Fibroblast of skin of right quadriceps (primary cell): ENCODE measurements at places on chromosomes 2 and 18.
A peak's percentile ranks its signal among the peaks of the same experiment; 100 is the strongest.

DNA sequence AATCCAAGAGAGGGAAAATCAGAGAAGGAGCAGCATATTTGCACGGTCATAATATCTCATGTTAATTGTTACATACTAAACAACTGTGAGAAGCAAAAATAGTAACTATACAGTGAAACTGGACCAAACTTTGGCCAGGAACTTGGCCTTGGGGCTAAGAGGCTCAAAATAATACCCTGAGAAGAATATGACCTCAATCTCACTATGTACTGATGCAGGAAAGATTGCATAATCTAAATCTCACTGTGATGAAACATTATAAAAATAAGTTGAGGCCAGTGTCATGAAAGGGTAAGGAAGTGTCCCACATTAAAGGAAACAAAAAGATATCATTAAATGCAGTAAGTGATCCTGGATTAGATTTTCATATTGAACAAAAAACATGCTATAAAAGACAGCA is 36.5 kb downstream of the ZRANB3 start:
- no peak for DNase-seq

GRCh38 chr2:43032213-43033015 is 194.0 kb downstream of the ZFP36L2 start:
- no peak for DNase-seq

DNA sequence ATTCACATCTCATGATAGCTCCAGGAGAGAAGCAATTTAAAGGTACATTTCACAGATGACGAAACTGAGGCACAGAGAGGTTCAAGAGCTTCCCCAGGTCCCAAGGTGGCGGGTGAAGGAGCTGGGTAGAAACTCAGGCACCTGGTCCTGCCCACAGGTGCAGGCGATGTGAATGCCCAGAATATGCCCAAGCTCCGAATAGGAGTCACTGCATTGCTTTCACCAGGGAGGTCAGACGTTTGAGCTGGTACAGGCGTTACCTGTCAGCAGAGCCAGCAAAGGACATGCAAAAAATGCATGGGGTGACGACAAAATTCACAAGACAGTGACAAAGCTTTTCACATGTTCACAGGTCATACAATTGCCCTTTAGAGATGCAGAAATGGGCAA is 247.9 kb downstream of the HDAC4 start:
- DNase-seq: no peak

DNA sequence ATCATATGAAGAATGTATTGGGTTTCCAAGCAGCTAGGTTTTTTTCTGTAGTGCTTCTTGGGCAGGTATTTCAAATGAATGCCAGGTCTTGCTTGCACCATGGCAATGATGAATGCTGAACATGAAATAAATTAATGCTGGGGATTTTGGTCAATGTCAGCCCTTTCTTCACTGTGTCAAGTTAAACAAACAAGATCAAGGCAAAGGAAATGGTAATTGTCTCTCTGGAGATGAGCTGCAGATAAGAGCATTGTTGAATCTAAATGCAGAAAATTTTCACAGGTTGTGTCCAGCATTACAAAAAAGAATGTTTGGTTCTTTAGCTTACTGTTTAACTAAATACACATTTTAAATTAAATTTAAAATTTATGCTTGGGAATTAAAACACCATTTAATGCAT is 144.3 kb downstream of the GPD2 start:
- DNase-seq: no peak

- no peak for DNase-seq
Measured at GRCh38 chr2:227430639-227431038, 41.3 kb upstream of the AGFG1 start.

DNA sequence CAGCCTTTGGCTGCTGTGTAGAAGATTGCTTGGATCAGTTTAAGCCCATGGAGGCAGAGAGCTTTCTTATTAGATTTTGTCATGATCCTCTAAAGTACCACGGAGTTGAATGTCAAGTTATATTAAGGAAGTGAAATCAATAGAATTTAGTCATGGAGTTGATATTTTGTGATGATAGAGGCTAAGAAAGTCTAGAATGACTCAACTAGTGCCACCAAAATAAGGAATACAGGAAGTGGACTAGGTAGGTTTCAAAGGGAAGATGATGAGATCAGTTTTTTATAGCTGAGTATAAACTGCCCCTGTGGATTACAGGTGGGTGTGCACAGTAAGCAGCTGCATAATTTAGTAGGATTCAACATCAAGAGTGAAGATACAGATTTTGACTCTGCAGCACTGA is 25.2 kb downstream of the FBXO36 start:
- no peak for DNase-seq

DNA sequence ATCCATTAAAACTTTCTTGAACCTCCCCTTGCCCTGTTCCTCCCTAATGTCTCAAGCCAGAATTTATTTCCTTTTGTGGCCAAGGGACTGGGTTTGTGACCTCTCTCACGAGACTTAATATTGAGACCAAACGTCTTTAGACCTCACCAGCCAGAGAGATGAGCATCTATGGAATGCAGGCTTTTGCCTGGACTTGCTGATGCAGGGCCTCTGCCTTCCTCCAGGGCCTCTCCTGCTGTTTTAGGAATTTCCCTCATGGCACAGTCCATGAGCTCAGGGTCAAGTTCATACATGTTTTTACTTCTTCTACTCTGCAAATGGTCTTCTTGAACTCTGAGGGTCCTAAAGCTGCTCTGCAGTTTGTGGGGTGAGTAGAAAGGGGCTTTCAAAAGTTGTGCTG is 22.3 kb downstream of the IL1B start:
- peak; percentile 52 for DNase-seq

DNA sequence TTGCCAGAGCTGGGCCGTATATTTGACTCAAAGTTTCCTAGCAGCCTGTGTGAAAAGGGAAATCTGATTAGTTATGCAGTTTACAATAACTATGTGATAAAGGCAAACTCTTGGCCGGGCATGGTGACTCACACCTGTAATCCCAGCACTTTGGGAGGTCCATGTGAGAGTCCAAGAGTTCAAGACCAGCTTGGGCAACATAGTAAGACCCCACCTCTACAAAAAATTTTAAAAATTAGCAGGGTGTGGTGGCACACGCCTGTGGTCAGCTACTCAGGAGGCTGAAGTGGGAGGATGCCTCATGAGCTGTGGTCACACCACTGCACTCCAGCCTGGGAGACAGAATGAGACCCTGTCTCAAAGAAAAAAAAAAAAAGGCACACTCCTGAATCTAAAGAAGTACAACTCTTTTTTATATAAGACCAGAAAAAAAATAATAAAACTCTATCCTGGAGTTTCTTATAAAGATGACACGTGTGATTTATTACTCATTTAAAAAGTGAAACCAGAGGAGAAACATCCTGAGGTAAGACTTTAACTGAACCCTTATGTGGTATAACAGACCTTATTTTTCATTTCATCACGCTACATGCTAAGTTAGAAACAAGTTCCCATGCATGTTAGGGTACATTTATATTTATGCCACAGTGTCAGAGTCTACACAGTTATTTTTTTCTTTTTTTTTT is 32.6 kb upstream of the KCMF1 start:
- peak; percentile 57 for DNase-seq

GRCh38 chr18:59219672-59220163 is at the start of gene GRP:
GRP (plus strand) TSS chr18:59220158; CDS start chr18:59220266, 108 bp downstream.
- no peak for DNase-seq

- no peak for DNase-seq
Measured at GRCh38 chr2:119160361-119160990, 1.9 kb upstream of the C1QL2 start.

DNA sequence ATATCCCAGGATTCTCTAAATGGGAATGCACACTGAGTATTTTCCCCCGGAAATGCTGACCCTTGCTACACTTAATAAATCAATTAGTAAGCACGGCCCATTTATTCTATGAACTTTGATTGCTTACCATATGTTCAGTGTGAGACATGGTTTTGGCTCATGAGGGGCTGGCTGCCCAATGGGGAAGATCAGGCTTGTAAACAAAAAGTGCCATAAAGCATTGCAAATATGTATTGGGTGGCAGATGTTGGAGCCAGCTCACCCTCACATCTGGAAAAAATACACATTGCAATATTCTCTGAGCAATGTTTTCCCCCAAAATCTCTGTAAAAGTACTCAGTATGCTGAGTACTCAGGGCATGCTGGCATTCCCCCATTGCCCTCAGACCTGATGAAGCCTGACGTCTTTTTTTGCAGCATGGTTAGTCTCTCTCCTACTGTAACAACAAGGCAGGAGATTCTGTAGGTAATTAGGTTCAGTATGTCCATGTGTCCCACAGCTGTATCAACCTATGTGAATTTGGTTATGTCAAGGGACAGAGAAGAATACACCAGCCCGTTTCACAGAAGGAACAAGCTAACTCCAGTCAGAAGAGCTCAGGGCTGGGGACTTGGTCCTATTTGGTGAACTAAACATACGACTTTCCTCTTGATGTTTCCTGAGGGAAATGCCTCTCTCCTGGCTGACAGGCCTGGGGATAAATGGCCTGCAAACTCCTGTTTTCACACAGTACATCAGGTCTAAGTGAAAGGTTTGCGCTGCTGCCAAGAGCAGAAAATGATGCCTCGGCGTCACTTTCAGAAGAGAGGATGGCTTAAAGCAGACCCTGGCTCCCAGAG is 202.4 kb downstream of the INSIG2 start:
- peak; percentile 45 for DNase-seq

DNA sequence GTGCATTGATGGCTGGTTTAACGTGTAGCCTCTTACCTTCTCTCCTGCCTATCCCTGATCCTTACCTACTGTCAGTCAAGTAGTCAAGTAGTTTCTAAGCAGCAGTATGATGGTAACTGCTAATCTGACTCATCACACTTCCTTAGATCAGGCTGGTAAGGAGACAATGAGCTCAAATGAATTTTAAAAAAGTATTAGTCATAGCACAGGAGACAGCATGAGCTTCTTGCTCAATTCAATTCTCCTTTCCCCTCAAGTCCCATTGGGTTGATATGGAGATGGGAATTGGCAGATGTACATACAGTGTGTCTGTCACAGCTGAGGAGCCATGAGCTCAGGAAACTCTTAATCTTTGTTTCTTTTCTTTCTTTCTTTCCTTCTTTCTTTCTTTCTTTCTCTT is 799.7 kb downstream of the LRP1B start:
- peak; percentile 87 for DNase-seq

DNA sequence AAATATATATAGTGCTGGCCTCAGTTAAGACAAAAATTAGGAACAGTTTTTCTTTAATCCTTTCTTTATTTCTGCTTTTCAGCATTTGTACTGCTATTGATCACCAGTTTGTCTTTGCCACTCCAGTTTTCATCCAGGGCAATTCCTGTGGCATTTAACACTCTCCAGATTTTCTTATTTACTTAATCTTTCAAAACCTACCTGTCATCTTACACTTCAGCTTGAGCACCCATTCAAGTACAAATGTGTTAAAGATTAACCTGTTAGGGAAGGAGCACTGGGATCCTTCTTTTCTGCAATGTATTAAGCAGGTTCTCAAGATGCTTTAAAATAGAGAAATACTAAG is 101.8 kb upstream of the SCN1A start:
- no peak for DNase-seq

DNA sequence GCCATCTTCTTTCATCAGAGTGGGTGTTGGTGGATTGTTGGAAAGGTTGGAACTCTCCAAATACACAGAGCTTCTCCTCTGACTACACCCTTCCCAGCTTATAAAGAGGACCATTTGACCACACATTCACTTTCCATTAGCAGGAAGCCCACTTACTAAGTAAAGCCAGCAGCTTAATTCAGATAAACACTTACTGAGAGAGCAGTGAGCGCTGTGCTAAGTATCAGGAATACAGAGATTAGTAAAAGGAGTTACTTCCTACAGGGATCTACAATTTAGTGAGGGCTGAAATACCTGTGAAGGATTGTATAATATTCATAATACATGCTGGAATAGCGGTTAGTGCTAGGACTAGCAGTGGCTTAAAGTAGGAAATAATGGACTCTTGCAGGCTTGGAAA is 343.0 kb downstream of the NYAP2 start:
- DNase-seq: no peak

- DNase-seq: peak; percentile 87
Measured at GRCh38 chr2:28291811-28292440, 100.7 kb upstream of the FOSL2 start.

DNA sequence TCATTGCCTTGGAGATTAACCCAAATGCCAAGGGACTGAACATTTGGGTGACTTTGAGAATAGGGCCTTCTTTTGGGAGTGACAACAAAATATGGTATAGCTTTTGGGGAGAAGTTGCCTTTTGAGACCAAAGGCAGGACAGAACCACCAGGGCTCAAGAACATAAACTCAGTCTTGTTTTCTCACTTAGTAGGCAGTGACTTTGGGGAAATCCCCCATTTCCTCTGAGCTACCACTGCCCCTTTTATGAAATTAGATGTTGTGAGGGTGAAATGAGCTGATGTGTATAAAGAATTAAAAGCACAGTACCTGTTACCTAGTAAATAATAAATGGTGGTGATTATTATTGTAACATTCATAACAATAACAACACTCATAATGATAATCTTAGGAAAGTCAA is 36.5 kb downstream of the GPD2 start:
- DNase-seq: no peak

DNA sequence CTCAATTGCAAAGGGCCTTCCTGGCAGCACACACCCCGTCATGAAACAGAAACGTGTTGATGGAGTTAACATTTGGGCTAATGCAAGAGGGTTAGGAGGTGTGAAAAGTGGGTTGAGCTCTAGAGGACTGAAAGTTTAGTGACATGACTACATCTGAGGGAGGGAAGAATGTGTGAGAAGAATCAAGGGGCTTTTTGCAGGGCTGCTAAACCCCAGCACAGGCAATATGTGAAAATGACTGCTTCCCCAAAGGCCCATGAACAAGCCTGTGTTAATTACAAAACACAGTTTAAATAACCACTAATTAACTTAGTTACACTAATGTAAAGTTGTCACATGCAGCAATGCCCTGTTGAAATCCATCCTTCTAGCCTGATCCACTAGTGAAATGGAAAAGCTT is 63.4 kb upstream of the PEX13 start:
- DNase-seq: no peak

DNA sequence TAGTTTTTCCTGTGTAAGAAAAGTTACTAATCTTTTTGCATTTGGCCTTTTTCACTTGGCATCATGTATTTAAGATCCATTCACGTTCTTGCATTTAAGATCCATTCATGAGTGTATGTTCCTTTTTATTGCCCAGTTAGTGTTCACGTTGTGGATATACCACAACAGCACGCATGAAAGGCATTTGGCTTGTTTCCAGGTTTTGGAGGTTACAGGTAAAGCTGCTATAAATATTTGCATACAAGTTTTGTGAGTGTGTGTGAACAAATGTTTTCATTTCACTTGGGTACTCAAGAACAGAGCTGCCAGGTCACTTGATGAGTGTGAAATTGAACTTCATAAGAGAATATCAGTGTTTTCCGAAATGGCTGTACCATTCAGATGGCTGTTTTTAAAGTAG is 121.2 kb downstream of the CCBE1 start:
- no peak for DNase-seq

DNA sequence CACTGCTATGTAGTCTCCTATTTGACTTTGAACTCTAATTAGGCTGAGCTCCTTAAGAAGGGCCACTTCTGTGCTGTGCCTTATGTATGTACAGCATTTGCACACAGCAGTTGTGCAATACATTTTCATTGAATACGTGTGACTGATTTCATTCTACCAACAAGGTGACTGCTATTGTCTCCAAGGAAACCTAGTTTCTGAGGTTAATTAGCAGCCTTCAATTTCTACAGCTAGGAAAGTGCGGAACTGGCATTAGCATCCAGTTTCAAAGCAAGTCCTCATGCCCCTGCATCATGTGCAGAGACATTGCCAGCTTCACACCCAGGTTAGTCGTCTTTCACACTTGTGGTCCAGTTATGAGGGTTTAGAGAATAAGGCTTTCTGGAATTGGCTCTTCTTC is 58.6 kb downstream of the NCK2 start:
- no peak for DNase-seq
